ENCODE measurements at places on chromosomes 12 and 14.

DNA sequence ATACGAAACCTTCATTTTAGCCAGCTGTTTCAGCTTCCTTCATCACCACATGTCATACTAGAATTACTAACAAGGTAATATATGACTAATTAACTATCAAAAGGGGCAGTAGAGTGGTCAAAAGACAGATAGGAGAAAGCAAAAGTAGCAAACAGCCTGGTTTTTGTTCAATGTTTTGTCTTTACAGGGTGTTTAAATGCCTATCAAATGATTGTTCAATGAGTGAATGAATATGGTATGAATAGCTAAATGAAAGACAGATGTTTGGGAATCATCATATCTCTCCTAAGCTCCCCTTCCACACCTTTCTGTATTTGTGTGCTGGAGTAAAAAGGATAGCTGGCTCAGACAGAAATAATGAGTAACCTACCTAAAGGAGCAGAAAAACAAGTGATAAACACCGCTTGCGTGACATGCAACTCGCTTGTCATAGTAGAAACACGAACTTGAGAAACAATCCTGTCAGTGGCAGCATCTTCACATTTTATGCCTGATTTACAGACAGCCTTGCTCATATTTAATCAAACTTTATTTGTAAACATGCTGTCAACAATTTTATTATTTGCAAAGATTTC, 34.2 kb downstream of the ABCC9 start:
- DNase-seq: no peak

DNA sequence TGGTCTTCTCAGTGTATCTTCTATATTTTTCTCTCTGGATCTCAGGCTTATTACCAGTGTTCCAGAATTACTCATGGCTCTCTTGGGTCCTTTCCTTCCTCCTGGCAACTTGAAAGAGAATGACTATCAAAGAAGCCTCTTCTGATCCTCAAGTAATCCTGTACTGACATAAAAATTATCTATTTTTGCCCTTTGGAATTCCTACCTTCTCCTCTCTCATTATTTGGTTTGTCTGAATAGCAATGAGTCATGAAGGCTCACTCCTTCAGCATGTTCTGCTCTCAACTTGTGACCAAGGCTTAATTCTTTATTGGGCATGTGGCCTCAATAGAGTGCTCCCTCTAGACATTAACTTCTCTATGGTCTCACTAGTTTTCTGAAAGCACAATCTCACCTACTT, 553.6 kb upstream of the ATP2B1 start:
- DNase-seq: no peak

DNA sequence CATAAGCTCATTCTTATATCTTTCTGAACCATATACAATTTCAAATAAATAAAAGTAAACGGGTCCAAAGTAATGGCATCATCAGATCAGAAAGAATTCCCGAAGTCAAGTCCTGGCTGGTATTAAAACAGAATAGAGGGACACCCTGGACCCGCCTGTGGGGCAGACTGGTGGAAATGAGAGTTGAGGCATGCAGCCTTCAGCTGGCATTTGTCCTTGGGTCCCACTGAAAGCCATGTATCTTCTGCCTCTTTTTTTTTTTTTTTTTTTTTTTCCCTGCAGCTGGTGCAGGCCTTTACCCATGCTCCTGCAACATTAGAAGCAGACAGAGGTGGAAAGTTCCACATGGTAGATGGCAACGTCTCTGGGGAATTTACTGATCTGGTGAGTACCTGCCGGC, 9.9 kb downstream of the AHSA1 start:
- DNase-seq: no peak

GRCh38 chr14:37583358-37584210, 11.5 kb downstream of the FOXA1 start:
- peak; percentile 67 for DNase-seq

GRCh38 chr12:94980577-94980976, 22.9 kb downstream of the NDUFA12 start:
- DNase-seq: no peak

Measured in GM23338 (cell line).